Mucosa of descending colon (tissue), 3 donors: ENCODE measurements at places on chromosomes 11 and 22. TPM values are rescaled to one million over a fixed set of nuclear protein-coding genes. Genes with fewer than 3 reads are reported as not detected.

DNA sequence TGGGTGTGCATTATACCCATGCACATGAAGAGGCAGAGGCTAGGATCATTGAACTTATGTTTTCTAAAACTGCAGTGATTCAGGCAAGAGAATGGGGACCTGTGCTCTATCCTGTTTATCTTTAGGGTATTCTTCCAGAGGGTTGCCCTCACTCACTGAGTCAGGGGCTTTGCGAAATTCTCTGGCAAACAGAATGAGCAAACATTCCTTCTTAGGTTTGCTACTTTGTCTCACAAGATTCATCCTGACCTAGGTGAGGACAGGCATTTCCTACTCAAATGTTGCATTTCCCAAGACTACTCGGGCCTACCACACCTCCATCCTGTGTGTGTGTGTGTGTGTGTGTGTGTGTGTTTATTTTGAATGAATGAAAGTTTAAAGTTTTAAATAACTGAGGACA lies 2.7 kb upstream of the EIF3M start:
- DNase-seq = no peak

DNA sequence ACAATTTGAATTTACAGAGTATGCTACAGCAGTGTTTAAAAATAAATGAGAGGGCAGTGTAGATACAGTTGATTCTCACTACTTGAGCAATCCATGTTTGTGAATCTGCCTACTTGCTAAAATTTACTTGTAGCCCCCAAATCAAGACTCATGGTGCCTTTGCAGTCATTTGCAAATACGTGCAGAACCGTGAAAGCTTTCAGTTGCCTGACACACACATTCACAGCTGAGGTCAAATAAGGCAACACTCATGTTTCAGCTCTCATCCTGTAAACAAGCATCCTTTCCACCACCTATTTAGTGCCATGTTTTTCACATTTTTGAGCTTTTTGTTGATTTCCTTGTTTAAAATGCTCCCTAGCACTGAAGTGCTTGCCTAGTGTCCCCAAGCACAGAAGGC lies 32.5 kb upstream of the RASL10A start:
- no peak for DNase-seq

- DNase-seq = no peak
Measured at GRCh38 chr11:61056571-61056970, 45.7 kb upstream of the CD5 start.

- DNase-seq = no peak
Measured at GRCh38 chr11:18270102-18270501, 4.0 kb downstream of the SAA1 start.

GRCh38 chr22:25478111-25478510 lies 86.4 kb upstream of the GRK3 start:
- DNase-seq = no peak

DNA sequence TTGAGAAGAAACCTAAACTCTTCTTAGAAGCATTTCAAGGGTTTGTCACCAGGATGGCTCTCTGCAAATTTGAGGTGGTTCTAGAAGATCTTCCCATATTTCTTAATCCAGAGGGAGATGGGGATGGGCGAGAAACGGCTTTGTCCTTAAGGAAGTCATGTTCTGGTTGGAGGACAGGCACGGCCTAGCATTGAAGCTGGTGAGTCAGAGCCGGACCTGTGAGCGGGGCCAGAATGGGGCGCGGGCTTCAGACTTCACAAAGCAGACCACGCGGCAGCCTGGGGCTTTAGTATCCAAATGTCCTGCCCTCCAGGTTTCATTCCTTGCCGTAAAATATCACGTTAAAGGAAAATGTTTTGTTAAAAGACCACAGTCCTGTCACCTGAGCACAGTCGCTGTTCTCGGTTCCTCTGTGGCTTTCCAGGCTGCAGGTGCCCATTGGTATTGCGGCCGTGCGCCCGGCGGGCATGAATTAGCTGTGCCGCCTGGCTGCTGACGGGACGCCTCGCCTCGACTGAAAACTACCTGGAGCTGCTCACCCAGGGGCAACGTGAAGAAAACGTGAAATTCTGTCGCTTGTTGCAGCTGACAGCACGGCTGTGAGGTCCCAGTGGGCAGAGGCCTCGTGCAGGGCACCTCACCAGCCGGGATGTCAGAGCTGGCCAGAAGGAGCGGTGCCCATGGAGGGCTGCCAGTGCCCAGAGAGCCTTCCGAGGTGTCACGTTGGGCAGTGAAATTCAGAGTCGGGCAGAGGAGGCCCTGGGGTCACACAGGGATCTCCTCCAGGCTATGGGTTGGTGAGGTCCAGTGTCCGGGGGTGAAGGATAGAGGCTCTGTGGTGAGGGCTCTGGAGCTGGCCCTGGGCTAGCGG lies 59.0 kb downstream of the LRP5 start:
- DNase-seq = no peak

GRCh38 chr11:85672105-85672902 lies 7.4 kb upstream of the CREBZF start:
- DNase-seq = no peak

GRCh38 chr11:16474659-16475058 lies 118.3 kb upstream of the SOX6 start:
- DNase-seq = no peak

FXYD2 gene
- 9.1 TPM for total RNA-seq

DNA sequence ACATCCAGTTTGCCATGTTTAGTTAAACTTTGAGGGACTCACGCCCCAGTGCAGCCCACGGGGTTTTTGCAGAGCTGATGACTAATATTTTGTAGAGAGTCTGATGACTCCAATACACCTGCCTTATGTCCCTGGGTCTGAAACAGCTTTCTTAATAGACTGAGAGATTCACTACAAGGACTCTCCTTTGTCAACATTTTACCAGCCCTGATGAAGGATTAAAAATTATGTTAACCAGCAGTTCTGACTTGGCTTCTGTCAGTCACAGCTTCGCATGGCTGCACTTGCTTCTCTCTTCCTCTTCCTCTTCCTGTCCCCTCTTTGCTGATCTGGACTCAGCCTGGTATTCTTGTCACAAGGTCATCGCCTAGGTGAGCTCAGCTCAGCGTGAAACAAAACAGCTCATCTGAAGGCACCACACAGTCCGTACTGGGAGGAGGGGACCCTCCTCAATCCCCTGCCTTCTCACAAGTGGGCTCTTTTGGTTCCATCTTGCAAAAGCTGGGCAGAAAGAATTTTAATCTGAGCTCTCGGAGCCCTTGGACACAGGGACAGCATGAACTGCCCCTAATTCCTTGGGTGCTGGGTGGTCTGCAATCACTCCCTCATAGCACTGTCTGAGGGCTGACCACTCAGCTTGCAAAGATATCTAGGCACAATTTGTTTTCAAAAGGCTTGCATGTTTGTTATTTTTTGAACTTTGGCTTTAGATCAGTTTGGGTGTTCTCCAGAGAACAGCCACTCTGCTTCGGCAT lies 38.1 kb upstream of the POU2AF1 start:
- DNase-seq = no peak

CD3D gene
- 7.7 TPM for total RNA-seq

OR51E2 gene
- total RNA-seq = 11.0 TPM

DNA sequence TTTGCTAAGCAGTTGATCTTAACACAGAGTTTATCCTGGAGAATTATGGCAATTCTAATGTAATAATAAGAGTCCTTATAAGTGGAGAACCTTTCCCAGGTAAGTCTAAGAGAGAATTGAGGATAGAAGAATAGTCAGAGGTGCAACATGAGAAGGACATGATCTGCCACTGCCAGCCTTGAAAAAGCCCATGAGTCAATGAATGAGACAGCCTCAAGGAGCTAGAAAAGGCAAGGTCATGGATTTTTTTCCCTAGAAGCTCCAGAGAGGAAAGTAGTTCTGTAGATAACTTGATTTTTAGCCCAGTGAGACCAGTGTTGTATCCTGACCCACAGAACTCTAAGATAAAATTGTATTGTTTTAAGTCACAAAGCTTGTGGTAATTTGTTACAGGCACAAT lies 16.9 kb downstream of the MS4A6A start:
- DNase-seq = no peak

DNA sequence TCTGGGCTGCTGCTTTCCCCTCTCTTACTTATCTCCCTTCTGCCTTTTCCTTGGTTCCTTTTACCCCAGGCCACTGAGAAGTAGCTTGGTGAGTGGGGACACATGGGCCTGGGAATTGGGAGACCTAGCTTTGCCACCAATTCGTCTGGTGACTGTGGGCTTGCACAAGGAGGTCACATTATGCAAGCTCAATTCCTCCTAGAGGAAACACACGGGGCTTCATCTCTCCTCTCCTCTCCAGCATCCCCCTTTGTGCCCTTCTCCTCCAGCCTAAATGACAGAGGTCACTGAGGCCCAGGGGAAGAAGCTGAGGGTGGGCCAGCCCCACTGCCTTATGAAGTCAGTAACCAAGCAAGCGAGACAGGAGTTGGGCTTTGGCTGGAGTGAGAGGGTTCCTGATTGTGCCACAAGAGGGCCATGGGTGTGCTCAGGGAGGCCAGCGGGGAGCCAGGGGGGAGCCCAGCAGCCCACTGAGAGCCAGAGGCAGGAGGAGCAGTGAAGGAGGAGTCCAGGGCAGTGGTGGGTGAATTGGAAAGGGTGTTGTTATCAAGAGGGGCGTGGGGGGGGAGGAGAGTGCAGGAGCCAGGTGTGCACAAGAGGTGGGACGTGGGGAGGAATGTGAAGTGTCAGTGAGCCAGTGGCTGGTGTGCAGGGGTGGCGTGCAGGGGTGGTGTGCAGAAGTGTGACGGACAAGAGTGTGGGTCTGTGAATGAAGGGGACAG lies 2.0 kb downstream of the CLCF1 start:
- no peak for DNase-seq

DNA sequence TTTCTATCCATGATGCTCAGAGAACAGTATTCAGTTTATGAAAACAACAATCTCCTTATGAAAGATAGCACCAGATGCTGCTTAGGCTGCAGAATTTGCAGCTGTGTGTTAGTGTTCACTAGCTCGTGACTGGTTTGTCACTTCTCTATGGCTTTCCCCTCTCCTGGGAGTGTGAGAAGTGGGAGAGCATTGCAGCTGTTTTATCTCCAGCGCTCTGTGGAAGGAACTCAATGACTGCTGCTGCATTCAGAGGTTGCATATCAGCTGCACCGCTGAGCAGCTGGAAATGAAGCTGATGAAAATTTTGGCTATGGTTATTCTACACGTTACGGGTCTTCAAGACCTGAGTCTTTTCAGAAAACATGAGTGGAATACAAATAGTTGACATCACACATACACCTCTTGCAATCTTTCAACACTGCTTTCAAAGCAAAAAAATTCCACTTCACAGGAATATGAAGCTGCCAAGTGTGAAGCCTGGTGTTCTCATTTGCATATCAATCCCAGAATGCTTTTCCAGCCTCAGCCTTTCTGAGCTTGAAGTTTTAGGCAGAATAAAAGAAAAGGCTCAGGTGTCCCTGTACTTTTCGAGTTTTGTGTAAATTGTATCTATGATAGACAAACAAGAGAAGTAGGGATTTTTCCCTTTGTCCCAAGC lies 149.3 kb upstream of the DDI1 start:
- DNase-seq = no peak

GRCh38 chr11:110808248-110808647 lies 96.0 kb upstream of the ARHGAP20 start:
- DNase-seq = no peak

DNA sequence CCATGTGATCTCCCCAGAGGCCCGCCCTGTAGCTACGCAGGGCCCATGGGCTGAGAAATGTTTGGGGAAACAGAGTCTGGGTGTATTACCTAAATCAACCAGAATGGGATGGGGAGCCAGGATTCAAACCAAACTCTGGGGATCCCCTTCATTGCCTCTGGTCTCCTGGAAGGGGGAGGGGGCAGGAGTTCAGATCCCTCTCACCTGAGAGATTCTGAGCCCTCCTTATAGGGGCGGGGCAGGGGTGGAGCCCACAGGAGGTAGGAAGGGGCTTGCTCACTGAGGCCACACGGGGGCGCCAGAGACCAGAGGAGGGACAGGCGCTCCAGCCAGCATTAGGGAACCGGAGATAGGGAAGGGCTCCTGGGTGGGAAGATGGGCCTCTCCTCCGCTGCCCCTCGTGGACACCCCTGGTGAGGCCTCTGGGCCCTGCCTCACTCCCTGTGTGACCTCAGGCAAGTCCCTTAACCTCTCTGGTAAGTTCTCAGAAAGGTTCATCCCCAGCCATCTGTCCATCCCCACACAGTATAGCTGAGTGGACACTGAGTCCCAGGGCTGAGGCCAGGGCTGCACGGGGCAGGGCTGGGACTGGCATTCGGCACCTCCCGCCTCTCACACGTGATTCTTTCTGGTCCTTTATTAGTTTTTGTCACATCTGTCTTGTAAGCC lies 2.7 kb upstream of the CDC42BPG start:
- DNase-seq = peak; percentile 95

GRCh38 chr11:11605821-11606450 lies 15.9 kb downstream of the GALNT18 start:
- no peak for DNase-seq

DNA sequence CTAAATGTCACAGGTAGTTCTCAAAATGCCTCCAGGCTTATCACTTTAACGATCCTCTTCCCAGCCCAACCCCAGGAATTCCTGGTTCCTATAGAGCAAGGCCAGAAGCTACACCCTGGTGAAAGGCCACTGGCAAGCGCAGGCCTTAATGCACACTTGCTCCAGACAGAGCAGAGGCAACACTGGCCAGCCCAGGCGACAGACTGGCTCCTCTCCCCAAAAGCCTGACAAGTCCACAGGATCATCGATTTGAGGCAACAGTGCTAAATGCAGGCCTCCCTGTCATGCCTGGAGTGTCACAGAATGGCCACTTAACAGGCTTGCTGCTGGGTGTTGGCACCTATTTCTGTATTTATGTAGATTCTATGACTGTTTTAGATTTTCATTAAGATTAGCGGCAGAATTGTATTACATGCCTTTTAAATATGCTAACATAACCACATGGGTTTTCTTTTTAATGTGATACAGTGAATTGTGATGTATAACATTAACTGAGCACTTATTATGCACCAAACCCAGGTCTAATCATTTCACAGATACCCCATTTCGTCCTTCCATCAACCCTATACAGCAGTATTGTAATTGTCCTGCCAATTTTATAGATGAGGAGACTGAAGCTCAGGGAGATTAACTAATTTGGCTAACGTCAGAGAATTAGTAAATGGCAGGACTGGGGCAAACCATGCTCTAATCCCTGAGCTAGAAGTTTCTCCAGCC lies 38.6 kb downstream of the PACSIN2 start:
- DNase-seq = peak; percentile 67

DNA sequence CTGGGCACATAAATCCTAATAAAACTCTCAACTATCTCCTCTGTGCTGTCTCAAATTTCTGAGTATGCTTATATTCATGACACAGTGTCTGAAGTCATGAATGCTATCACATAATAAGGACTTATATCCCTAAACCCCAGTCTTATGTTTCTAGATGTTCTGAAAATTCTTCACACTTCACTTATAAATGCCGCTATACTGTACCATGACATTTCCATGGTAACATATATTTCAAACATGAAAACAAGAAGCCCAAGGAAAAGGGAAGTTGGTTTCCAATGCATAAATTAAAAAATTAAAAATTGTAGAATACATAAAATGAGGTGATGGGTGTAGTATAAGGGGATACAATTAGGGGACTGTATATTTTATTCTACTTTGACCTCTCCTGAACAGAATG lies 11.7 kb downstream of the GVQW3 start:
- DNase-seq = no peak

- no peak for DNase-seq
Measured at GRCh38 chr11:133692126-133692934, 153.0 kb downstream of the SPATA19 start.

KBTBD3 gene
- total RNA-seq = 13.5 TPM
